CD4-positive, alpha-beta T cell treated with Interleukin-15 for 4 hours (primary cell): ENCODE measurements at places on chromosomes 11 and 22.

DNA sequence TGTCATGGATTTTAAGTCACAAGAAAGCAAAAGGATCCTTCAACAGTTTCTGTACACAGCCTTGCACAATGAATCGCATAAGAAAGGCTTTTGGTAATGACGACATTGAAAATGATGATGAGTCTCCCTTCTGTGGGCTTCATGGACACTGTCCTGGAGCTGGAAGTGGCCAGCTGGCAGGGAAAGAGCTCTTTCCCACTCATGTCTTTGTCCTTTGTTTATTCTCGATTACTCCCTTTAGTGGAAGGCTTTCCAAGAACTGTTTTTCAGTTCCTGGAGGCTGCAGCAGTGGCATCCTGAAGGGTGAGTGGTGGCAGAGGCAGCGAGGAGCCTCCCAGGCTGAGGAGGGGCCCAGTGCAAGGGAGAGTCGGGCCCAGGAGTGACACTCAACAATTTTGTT, 505.2 kb downstream of the NTM start:
- no peak for DNase-seq

- no peak for DNase-seq
Measured at GRCh38 chr11:123349382-123349781, 80.7 kb upstream of the GRAMD1B start.

- DNase-seq = no peak
Measured at GRCh38 chr11:103904324-103904667, 132.1 kb upstream of the DDI1 start.

GRCh38 chr22:19634226-19634975, 79.9 kb upstream of the SEPTIN5 start:
- DNase-seq = no peak

DNA sequence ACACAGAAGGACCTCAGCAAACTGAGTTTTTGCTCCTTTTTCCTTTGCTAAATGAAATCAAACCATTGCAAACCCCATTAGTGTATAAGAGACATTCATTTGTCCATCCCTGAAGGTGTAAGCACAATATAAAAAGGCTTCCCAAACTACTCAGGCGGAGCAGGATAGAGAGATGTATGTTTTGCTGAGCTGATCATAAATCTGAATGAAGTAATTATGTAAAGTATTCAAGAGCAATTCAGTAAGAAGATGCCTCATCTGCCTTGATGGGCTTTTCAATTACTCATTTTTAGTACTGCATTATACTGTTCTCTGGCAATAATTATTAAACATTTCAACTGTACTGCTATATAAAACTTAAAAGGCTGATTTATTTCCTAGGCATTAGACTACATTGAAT, 65.0 kb downstream of the SPON1 start:
- no peak for DNase-seq

DNA sequence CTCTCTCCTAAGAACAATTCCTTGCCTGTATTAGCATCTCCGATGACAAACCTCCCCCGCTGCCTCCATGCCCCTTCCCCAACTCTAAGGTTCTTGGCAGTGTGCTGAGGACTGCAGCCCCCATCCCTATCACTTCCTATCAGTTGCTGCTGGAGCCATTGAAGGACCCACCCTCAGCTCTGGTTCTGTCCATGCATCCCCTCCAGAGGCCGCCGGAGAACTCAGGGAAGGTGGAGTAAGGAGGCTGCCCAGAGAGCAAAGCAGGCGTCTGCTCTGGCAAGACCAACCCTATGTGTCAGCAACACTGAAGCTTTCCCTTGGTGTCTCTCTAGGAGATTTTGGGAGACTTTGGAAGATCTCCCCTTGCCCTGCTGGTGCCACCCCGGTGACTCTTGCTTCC, 1139.5 kb downstream of the TBC1D22A start:
- no peak for DNase-seq
